Left lung (tissue), 14 donors: ENCODE measurements at places on chromosomes 3 and 15. TPM values are rescaled to one million over a fixed set of nuclear protein-coding genes. Genes with fewer than 3 reads are reported as not detected.
A peak's percentile ranks its signal among the peaks of the same experiment; 100 is the strongest.

DNA sequence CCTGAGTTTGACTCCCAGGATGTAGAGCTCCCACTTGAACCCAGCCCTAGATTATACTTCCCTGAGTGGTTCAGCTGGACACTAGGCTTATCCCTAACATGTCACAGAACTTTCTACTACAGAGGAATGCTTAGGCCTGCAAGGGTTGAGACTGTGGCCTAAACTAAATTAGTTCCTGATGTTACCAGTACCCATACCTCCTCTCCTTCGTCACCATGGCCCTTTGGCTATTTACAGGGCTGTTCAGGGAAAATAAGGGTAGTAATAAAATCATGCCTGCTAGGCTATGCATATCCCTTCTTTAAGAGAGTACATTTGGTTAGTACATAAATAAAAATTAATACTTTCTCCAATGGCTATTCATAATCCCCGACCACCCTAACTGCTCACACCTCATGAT lies 356.4 kb upstream of the RASGRP1 start:
- H3K36me3 ChIP-seq, result no peaks in the 10 kb centered on the region
- H3K4me3 ChIP-seq, result no peak overlapping the region
- no peak overlapping the region for H3K27ac ChIP-seq
- H3K27me3 ChIP-seq, result no peaks in the 10 kb centered on the region
- DNase-seq, result no peak

- peaks cover 50% of the 10 kb centered on the region for H3K27me3 ChIP-seq
- H3K4me1 ChIP-seq, result peaks cover 6% of the 10 kb centered on the region
- no peaks in the 10 kb centered on the region for H3K36me3 ChIP-seq
- DNase-seq, result peak; percentile 36
- H3K27ac ChIP-seq, result peak overlapping the region; percentile 88
These were observed 821 bp upstream of the MAGI1 start for GRCh38 chr3:66039590-66039887.

DNA sequence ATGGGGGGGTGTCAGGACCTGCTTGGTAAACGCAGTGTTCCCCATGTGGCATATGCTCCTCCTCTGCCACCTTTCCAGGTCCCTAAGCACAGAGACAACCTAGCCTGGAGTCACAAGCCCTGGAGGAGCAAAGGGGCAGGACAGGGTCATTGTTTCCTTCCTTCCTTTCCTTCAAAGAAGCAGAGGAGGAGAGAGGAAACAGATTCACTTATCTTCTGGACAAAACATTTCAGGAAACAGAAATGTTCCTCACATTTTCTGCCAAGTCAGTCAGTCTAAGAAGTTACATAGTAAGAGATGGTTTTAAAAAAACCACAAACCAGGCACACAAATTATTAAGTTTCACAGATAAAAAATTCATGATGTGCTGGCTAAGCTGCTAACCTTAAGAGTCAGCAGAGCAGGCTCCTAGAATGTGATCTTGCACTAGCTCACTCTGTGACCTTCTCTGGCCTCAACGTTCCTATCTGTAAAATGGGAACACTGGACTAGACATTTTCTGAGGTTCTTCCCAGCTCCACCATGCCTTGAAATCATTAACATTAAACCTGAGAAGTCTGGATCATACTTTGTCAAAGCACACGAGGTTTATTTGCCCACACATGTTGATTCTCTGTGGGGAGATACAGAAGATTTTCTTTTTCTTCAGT lies 47.9 kb downstream of the ATP13A5 start:
- no peaks in the 10 kb centered on the region for H3K36me3 ChIP-seq
- no peaks in the 10 kb centered on the region for H3K27me3 ChIP-seq
- no peak for DNase-seq

Gene TNNC1
- 30.7 TPM for total RNA-seq

Gene CCDC39
- 0.63 TPM for total RNA-seq

DNA sequence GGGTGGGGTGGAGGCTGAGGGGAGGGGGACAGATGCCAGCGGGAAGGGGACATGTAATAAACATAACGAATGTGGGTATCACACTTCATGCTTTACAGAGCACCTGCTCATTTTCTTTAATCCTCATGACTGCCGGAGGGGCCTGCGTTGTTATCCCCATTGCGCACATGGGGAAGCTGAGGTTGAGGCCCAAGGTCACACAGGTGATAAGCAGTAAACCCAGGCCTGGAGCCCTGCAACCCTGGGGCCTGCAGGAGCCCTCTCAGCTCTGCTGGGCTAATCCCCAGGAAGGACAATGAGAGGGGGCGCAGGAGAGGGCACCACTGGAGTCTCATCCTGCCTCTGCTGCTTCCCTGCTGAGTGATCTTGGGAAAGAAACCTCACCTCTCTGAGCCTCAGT lies 64.3 kb downstream of the MEGF11 start:
- H3K4me3 ChIP-seq, result no peak overlapping the region
- DNase-seq, result no peak
- H3K27me3 ChIP-seq, result peaks cover 24% of the 10 kb centered on the region
- no peaks in the 10 kb centered on the region for H3K36me3 ChIP-seq
- no peaks in the 10 kb centered on the region for H3K4me1 ChIP-seq
- no peak overlapping the region for H3K27ac ChIP-seq

DNA sequence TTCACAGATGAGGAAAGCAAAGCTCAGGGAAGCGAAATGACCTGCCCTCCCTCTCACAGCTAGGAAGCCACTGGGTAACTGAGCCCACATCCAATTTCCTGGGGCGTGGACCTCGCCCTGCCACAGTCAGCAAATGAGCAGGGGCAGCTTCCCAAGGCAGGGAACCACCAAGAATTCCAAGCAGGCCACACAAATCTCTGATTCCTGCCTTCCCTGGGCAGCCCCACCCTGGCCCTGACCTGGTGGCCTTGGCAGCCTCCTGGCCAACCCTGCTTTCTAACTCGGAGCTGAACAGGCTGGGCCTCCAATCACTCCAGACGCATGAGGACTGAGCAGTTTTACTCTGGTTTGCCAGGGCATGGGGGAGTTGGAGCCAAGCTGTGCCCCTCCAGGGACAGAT lies 203.7 kb upstream of the TLE3 start:
- H3K27me3 ChIP-seq, result no peaks in the 10 kb centered on the region
- no peak overlapping the region for H3K4me3 ChIP-seq
- H3K4me1 ChIP-seq, result no peaks in the 10 kb centered on the region
- H3K27ac ChIP-seq, result no peak overlapping the region

GRCh38 chr3:14772533-14773138 lies 46.1 kb upstream of the FGD5 start:
- H3K27ac ChIP-seq, result no peak overlapping the region
- DNase-seq, result no peak
- no peaks in the 10 kb centered on the region for H3K4me1 ChIP-seq
- H3K4me3 ChIP-seq, result no peak overlapping the region

GRCh38 chr3:152790651-152791387 lies 44.1 kb upstream of the P2RY1 start:
- H3K4me3 ChIP-seq, result no peak overlapping the region
- H3K36me3 ChIP-seq, result no peaks in the 10 kb centered on the region
- H3K4me1 ChIP-seq, result no peaks in the 10 kb centered on the region
- H3K27me3 ChIP-seq, result no peaks in the 10 kb centered on the region
- no peak for DNase-seq

Gene TMEM158
- total RNA-seq, result 3.6 TPM

Gene GFM1
- total RNA-seq, result 49.4 TPM

Gene GOLGA6L7
- total RNA-seq, result not detected

GRCh38 chr3:45283471-45283870 lies 57.4 kb upstream of the TMEM158 start:
- H3K27me3 ChIP-seq, result no peaks in the 10 kb centered on the region
- H3K27ac ChIP-seq, result no peak overlapping the region
- DNase-seq, result no peak
- H3K4me1 ChIP-seq, result no peaks in the 10 kb centered on the region
- no peaks in the 10 kb centered on the region for H3K36me3 ChIP-seq

GRCh38 chr15:75167588-75168350 lies 33.9 kb upstream of the C15orf39 start:
- no peak overlapping the region for H3K27ac ChIP-seq
- peaks cover 20% of the 10 kb centered on the region for H3K4me1 ChIP-seq
- H3K36me3 ChIP-seq, result no peaks in the 10 kb centered on the region
- H3K27me3 ChIP-seq, result no peaks in the 10 kb centered on the region
- no peak overlapping the region for H3K4me3 ChIP-seq

DNA sequence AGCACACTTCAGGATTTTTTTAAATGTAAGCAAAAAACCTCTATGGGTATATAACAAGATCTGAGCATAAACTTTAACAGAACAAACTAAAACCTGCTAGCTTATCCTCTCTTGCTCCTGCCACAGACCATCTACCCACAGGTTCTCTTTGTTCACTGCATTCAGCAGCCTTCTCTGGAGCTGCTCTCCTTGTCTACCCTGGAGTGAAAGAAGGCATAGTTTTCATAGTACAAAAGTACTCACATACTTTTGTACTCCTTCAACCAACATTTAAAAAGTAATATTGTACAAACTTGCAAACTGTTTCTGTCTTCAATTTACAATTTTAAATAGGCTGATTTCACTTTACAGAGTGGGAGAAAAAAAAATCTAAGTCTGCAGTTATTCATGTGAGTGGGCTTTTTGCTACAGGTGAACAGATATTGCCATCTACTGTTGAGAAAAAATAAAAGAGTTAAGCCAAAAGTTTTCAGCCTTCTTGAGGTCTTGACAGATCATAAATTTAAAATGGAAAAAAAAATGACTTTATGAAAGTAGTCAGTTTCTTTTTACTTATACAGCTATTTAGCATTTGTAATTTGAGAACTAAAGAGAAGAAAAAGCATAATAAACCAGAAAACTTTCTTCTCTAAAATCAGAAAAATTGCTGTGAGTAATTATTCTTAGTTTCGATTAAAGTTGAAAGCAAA lies 20.4 kb downstream of the TERC start:
- H3K4me3 ChIP-seq, result no peak overlapping the region
- peak; percentile 37 for DNase-seq
- H3K27me3 ChIP-seq, result no peaks in the 10 kb centered on the region
- no peak overlapping the region for H3K27ac ChIP-seq

Gene DVL3
- total RNA-seq, result 72.6 TPM

GRCh38 chr3:175005193-175005592 lies 146.1 kb downstream of the NAALADL2 start:
- no peaks in the 10 kb centered on the region for H3K27me3 ChIP-seq
- H3K27ac ChIP-seq, result no peak overlapping the region
- no peak for DNase-seq
- H3K4me1 ChIP-seq, result no peaks in the 10 kb centered on the region
- no peaks in the 10 kb centered on the region for H3K36me3 ChIP-seq
- H3K4me3 ChIP-seq, result no peak overlapping the region

GRCh38 chr15:67146234-67146633 lies 80.8 kb downstream of the SMAD3 start:
- H3K4me1 ChIP-seq, result peaks cover 79% of the 10 kb centered on the region
- peak overlapping the region; percentile 79 for H3K27ac ChIP-seq
- H3K36me3 ChIP-seq, result no peaks in the 10 kb centered on the region
- H3K27me3 ChIP-seq, result no peaks in the 10 kb centered on the region
- no peak for DNase-seq
- no peak overlapping the region for H3K4me3 ChIP-seq

Gene APPL1
- total RNA-seq, result 37.8 TPM

Gene CCR3
- not detected for total RNA-seq

DNA sequence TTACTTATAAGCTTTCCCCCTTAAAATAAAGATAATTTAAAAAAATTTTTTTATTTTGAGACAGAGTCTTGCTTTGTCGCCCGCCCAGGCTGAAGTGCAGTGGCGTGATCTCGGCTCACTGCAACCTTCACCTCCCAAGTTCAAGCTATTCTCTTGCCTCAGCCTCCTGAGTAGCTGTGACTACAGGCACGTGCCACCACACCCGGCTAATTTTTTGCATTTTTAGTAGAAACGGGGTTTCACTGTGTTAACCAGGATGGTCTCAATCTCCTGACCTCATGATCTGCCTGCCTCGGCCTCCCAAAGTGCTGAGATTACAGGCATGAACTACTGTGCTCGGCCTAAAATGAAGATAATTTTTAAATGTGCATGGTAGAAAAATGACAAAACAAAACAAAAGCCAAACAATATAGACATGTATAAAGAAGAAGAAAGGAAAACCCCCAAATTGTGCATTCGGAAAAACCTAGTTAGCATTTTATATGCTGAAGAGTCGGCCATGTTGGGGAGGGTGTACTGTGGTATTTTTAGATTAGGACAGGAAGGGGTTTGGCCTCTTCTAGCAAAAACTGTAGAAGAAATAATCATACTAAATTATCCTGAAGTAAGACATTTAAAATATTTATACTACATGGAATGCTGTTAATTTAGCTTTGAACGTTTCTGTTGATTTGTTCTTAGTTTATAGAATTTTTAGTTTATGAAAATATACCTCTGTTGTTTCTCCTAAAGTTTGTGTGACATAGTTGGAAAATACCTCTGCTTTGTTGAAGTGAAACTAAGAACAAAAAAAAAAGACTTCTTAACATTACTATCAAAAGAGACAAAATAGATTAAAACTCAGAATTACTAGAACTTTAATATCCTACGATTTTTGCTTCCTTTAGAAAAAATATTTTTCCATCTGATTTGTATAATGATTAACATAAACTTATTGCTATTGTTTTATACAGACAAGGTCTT lies 7.4 kb downstream of the APPL1 start:
- H3K4me3 ChIP-seq, result no peak overlapping the region
- H3K27ac ChIP-seq, result no peak overlapping the region
- peaks cover 2% of the 10 kb centered on the region for H3K4me1 ChIP-seq
- H3K27me3 ChIP-seq, result no peaks in the 10 kb centered on the region

- no peak overlapping the region for H3K4me3 ChIP-seq
- DNase-seq, result no peak
- H3K36me3 ChIP-seq, result no peaks in the 10 kb centered on the region
- no peak overlapping the region for H3K27ac ChIP-seq
These were observed 28.9 kb downstream of the IGSF10 start for GRCh38 chr3:151431940-151432339.

- no peaks in the 10 kb centered on the region for H3K36me3 ChIP-seq
- H3K4me3 ChIP-seq, result peak overlapping the region; percentile 68
- peaks cover 73% of the 10 kb centered on the region for H3K4me1 ChIP-seq
These were observed 78.9 kb downstream of the IQSEC1 start for GRCh38 chr3:12994357-12994606.

Gene SLC12A1
- not detected for total RNA-seq

GRCh38 chr15:29035336-29036285 lies 149.8 kb downstream of the APBA2 start:
- H3K4me1 ChIP-seq, result no peaks in the 10 kb centered on the region
- DNase-seq, result no peak
- no peaks in the 10 kb centered on the region for H3K36me3 ChIP-seq
- H3K27ac ChIP-seq, result no peak overlapping the region
- H3K4me3 ChIP-seq, result no peak overlapping the region
- no peaks in the 10 kb centered on the region for H3K27me3 ChIP-seq

- no peak for DNase-seq
- no peaks in the 10 kb centered on the region for H3K36me3 ChIP-seq
- no peak overlapping the region for H3K4me3 ChIP-seq
These were observed 759.4 kb downstream of the ROBO2 start for GRCh38 chr3:77799278-77799677.

DNA sequence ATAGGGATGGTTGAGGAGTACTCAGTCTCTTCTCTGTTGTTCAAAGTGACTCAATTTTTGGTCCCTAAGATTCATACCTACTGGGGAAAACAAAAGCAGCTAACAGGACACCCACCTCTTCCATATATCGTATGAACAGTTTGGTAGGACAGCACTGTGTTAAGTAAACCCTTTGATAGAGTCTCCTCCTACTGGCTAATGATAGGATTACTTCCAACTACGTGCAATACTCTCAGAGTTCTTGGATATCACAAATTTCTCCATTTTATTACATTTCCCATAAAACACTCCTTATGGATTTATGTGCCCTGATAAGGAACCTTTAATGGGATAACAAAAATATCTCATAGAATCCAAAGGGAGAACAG lies 200.2 kb upstream of the GOLGA6L4 start:
- H3K27me3 ChIP-seq, result no peaks in the 10 kb centered on the region
- no peaks in the 10 kb centered on the region for H3K4me1 ChIP-seq
- no peak overlapping the region for H3K27ac ChIP-seq
